Esophagus muscularis mucosa (tissue), 4 donors: ENCODE measurements at places on chromosomes 12 and 14. TPM values are rescaled to one million over a fixed set of nuclear protein-coding genes. Genes with fewer than 3 reads are reported as not detected.

LRP6 gene
- total RNA-seq, result 61.1 TPM

DNA sequence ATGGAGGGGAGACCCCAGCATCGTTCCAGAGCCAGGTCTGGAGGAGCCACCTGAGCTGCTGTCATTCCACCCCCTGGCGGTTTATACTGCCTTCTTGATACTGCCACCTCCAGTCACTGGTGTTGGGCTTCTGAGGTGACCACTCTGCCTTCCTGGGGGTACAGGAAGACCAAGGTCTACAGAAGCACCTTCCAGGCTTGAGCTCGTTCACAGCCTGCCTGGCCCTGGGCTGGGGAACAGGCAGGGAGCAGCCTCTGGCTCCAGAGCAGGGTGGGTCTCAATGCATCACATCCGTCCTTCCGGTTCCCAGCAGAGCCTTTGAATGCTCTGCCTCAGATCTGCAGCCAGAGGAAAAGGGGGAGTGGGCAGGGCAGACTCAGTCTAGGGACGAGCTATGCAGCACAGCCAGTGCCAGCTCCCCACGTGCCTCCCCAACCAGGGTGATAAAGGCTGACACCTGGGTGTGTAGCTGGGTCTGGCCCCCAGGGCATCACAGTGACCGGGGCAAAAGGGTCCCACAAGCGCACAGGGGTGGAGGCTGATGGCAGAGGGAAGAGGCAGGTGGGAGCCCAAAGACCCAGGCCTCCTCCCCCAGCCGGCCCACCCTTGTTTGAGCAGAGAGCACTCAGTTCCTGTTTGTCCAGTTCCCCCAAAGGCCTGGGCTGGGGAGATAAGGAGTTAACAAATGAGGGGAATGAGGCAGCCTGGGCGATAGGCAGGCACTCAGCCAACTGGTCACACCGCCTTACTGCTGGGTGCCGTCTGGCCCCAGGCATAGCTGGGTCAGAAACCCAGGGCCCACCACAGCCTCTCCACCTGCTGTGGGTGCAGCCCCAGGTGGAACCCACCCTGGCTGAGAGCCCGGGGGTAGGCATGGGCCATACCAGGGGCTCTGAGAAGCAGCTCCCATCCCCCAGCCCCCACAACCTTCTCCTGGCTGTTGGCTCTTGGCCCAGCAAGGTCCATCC lies 17.1 kb downstream of the DEGS2 start:
- H3K4me1 ChIP-seq, result peaks cover 31% of the 10 kb centered on the region
- peaks cover 3% of the 10 kb centered on the region for H3K36me3 ChIP-seq
- no peak overlapping the region for H3K4me3 ChIP-seq
- H3K27ac ChIP-seq, result peak overlapping the region; percentile 52

- H3K4me1 ChIP-seq, result peaks cover 25% of the 10 kb centered on the region
- H3K36me3 ChIP-seq, result peaks cover 49% of the 10 kb centered on the region
- no peak overlapping the region for H3K27ac ChIP-seq
- no peak for DNase-seq
These were observed 4.2 kb downstream of the DDX51 start for GRCh38 chr12:132139912-132140311.

- H3K36me3 ChIP-seq, result no peaks in the 10 kb centered on the region
- H3K27ac ChIP-seq, result no peak overlapping the region
- peaks cover 28% of the 10 kb centered on the region for H3K4me1 ChIP-seq
- H3K27me3 ChIP-seq, result peaks cover 10% of the 10 kb centered on the region
These were observed 1.7 kb downstream of the PPM1H start for GRCh38 chr12:62933220-62933601.

GRCh38 chr12:29116414-29116813 lies 32.7 kb upstream of the FAR2 start:
- H3K27ac ChIP-seq, result no peak overlapping the region
- H3K4me3 ChIP-seq, result no peak overlapping the region
- no peaks in the 10 kb centered on the region for H3K36me3 ChIP-seq
